NCI-H146 (cell line): ENCODE measurements at places on chromosomes 5 and 9.

DNA sequence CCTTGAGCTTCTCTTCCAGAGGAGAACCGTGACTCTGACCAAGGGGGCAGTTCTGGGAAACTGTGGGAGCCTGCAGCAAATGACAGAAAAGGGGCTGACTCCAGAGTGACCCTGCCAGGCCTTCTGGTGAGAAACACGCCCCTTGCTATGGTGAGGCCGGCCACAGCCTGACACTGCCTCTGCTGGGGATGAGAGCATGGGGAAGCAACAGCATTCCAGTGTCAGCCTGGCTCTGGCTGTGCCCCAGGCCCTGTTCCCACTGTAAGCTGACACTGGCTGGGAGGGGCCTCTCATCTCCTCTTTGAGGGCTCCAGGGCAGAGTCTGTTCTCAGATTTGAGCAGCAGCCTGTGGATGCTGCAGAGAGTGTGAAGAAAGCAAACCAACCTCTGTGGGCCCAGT, 180.0 kb upstream of the IL12B start:
- DNase-seq: no peak

DNA sequence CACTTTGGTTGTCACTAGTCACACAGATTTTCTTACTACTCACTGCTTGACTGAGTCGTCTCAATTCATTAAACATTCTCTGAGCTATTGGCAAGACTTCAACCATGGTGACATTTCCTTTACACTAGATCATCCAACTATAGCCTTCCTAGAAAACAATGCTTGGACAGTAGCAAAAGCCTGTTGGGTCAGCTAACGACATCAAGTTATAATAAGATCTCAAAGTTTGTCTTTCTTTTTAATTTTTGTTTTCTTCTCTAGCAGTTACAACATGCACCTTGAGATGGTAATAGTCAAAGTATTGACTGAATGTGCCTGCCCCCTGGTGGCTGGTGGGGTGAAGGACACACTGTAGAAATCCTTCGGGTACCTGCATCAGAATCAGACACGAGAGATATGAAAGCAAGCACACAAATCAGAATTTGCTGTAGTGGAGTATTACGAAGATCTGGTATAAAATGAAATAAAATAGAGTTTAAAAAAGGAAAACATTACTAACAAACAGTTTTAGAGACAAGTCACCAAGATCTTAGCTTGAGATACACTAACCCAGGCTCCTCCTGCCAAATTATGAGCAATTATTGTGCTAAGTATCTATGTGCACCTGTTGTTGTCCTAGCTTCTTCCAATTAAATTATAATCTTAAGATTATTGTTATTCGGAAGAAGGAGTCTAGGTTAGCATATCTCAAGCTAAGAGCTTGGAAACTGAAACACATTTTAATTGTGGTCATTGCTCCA, 81.2 kb downstream of the ARL15 start:
- peak; percentile 52 for DNase-seq

- DNase-seq: no peak
Observed at GRCh38 chr5:168813184-168813968, 234.2 kb upstream of the PANK3 start.

DNA sequence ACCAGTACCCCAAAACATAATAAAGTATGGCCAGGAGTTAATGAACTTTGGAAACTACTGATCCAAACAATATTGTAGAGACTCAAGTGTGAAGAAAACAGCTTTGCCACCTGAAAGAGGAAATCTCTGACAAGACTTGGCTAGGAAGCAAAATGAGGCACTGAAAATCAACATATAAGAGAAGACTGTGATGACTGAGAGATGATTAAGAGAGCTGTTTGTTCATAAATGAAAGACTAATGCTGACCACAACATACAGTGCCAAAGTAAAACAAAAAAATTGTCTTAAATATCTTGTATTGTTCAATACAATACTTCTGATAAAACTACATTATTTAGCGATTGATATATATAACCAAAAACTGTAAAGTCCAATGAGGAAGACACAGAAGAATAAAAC, 7.2 kb downstream of the RC3H2 start:
- DNase-seq: no peak
